ENCODE measurements at places on chromosomes 2 and 18. TPM values are rescaled to one million over a fixed set of nuclear protein-coding genes. Genes with fewer than 3 reads are reported as not detected.

SLC20A1 gene
- 60.7 TPM for total RNA-seq

SLC35G4 gene
- not detected for total RNA-seq

KLHL30 gene
- not detected for total RNA-seq

NXPH2 gene
- total RNA-seq: 26.9 TPM

LIMS4 gene
- 0.94 TPM for total RNA-seq

LYPD6B gene
- 13.8 TPM for total RNA-seq

MAL gene
- total RNA-seq: not detected

PRKCE gene
- total RNA-seq: 77.0 TPM

IL36B gene
- total RNA-seq: not detected

GALNT3 gene
- total RNA-seq: 7.8 TPM

ASXL3 gene
- 123 TPM for total RNA-seq

CFC1 gene
- total RNA-seq: not detected

FASTKD1 gene
- total RNA-seq: 77.6 TPM

OST4 gene
- 192 TPM for total RNA-seq

SERPINB2 gene
- total RNA-seq: not detected

POU3F3 gene
- total RNA-seq: 256 TPM

IHH gene
- not detected for total RNA-seq

GALR1 gene
- 0.31 TPM for total RNA-seq

SERPINB11 gene
- total RNA-seq: not detected

NAT8 gene
- not detected for total RNA-seq

SDC1 gene
- 5.3 TPM for total RNA-seq

DNAJC5G gene
- total RNA-seq: not detected

CHRND gene
- total RNA-seq: not detected

AGXT gene
- total RNA-seq: not detected

PJVK gene
- total RNA-seq: 11.0 TPM

ZNF892 gene
- 62.3 TPM for total RNA-seq

CD8B gene
- not detected for total RNA-seq

ACMSD gene
- not detected for total RNA-seq

CDH19 gene
- not detected for total RNA-seq

RBKS gene
- total RNA-seq: 2.5 TPM

ZSWIM2 gene
- total RNA-seq: 0.63 TPM

GULP1 gene
- 54.1 TPM for total RNA-seq

CTDSP1 gene
- 11.9 TPM for total RNA-seq

ITPRIPL1 gene
- 4.7 TPM for total RNA-seq

TEKT4 gene
- not detected for total RNA-seq

C1D gene
- 21.9 TPM for total RNA-seq

SP140 gene
- total RNA-seq: 1.9 TPM

HOXD12 gene
- not detected for total RNA-seq

GREB1L gene
- 0.94 TPM for total RNA-seq

TM4SF20 gene
- not detected for total RNA-seq

CXCR2 gene
- not detected for total RNA-seq

NEUROD1 gene
- total RNA-seq: 4.7 TPM

PCBP1 gene
- 38.8 TPM for total RNA-seq

SLC5A7 gene
- 1.3 TPM for total RNA-seq

MERTK gene
- 5.9 TPM for total RNA-seq

FOXI3 gene
- 0.63 TPM for total RNA-seq

CFAP65 gene
- total RNA-seq: 0.63 TPM

CLEC4F gene
- total RNA-seq: not detected

AQP12A gene
- total RNA-seq: not detected

COL4A3 gene
- total RNA-seq: 2.5 TPM

CAPN14 gene
- total RNA-seq: 4.1 TPM

ADI1 gene
- total RNA-seq: 10.0 TPM

ESPNL gene
- total RNA-seq: not detected

VWC2L gene
- total RNA-seq: 7.8 TPM

CHMP3 gene
- 41.9 TPM for total RNA-seq

ALK gene
- total RNA-seq: 2.5 TPM

SERPINB7 gene
- not detected for total RNA-seq

ABCG8 gene
- 0.31 TPM for total RNA-seq

BOK gene
- total RNA-seq: 19.4 TPM

All from parietal lobe (tissue), 2 donors.